ENCODE measurements at places on chromosomes 11 and 22.

DNA sequence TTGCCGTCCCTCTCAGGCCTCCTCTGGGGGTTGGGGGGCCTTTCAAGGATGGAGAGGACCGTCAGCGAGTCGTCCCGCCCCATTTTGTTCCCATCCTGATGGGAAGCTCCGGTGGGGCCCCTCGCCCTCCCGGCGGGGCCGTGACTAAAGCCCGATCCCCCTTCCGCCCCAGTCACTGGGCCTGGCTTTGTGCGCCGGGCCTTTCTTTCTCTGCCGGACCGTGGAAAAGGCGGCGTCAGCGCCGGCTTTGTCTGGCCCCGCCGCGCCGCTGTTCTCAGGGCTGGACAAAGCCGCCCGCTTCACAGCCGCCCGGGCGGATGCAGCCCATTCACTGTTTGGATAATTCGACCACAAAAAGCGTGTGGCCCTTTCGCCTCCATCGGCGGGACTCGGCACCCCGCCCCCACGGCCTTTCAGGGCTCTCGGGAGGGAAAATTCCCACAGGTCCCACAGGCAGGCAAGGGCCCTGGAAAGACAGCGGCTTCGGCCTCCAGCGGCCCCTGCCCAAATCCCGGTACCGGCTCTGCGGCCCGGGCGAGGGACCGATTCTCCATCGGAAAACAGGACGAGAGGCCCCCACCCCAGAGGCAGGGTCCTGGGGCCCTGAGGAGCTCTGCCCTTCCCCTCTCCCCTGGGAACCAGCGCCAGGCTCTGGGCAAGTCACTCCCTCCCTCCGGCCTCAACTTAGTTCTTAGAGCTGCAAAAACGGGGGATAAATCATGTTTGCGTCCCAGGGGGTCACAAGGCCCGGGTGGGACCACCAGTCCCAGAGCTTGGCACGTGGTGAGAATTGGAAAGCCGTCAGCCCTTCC is 87.2 kb downstream of the WNT7B start:
- no peak for DNase-seq

DNA sequence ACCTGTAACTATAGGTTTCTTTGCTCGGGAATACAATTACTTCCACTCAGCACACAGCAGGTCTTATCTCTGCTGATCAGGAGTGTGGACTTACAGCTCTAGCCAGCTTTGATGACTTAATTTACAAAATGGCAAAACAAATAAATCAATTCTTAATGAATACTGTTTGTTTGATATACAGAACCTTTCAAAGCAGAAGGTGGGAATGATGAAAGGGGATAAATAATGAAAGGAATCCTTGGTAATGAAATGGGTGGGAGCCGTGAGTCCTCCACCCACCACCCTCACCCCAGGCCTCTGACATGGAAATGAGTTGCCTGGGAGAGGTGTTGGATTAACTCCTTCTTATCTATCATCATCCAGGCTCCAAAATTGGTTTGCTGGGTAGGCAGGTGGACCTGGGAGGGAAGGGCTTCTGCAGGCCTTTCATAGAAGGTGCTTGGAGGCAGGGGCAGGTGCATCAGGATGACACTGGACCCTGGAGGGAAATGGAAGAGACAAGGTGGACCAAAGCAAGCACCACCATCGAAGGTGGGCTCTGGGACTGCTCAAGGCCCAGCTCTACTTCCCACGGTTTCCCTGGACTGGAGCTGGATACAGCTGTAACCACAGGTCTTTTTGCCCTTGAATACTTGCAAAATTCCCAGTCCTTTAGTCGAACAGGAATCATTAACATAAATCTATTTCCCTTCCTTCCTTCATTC is 23.0 kb downstream of the POU2AF1 start:
- DNase-seq: no peak

GRCh38 chr11:47326198-47326597 is 26.3 kb downstream of the MYBPC3 start:
- no peak for DNase-seq

GRCh38 chr22:32712644-32713355 is 88.7 kb upstream of the TIMP3 start:
- no peak for DNase-seq

DNA sequence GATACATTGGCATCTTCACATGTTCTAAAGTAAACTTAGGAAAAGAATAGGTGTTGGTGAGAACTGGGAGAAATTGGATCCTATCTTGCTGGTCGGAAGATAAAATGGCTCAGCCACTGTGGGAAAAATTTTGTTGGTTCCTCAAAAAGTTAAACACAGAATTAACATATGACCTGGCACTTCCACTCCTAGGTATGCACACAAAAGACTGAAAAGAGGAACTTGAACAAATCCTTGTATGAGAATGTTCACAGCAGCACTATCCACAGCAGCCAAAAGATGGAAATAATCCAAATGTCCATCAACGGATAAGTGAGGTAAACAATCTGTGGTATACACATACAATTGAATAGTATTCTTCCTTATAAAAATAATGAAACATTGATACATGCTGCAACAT is 4.8 kb upstream of the TPH1 start:
- DNase-seq: no peak

All from kidney glomerular epithelial cell (primary cell).